ENCODE measurements at places on chromosomes 4 and X. TPM values are rescaled to one million over a fixed set of nuclear protein-coding genes. Genes with fewer than 3 reads are reported as not detected.

Gene SYAP1
- total RNA-seq: 15.6 TPM

Gene MAGEA2
- total RNA-seq: not detected

Gene PNMA6A
- total RNA-seq: 0.89 TPM

Gene ATP1B4
- total RNA-seq: not detected

Gene TBC1D9
- total RNA-seq: not detected

Gene ZFP42
- not detected for total RNA-seq

Gene ZNF275
- total RNA-seq: 30.1 TPM

Gene PAGE2B
- total RNA-seq: not detected

All from activated naive CD4-positive, alpha-beta T cell treated with anti-CD3 and anti-CD28 coated beads, Interleukin-2, amount 10 ng/mL, durations not matched to agents 5 hours and 36 hours (primary cell).